ENCODE measurements at places on chromosomes 1 and 21. TPM values are rescaled to one million over a fixed set of nuclear protein-coding genes. Genes with fewer than 3 reads are reported as not detected.

Gene RABGGTB
- 152 TPM for total RNA-seq

Gene AMPD1
- total RNA-seq, result not detected

Gene MARK1
- total RNA-seq, result 4.1 TPM

Gene APCS
- total RNA-seq, result not detected

Gene SFN
- total RNA-seq, result 1,068 TPM

Gene RBM11
- total RNA-seq, result 1.3 TPM

Gene DNALI1
- total RNA-seq, result 0.21 TPM

Gene IFI44L
- total RNA-seq, result 0.96 TPM

Gene FALEC
- total RNA-seq, result not detected

Gene GJB3
- total RNA-seq, result 160 TPM

Gene FMN2
- total RNA-seq, result 0.21 TPM

Gene TFF2
- total RNA-seq, result not detected

Gene NECAP2
- 181 TPM for total RNA-seq

Gene OR2L5
- total RNA-seq, result not detected

Gene C1QB
- not detected for total RNA-seq

Gene CCDC185
- total RNA-seq, result not detected

Gene FAM163A
- not detected for total RNA-seq

Gene KRTAP19-2
- not detected for total RNA-seq

Gene PTPN7
- total RNA-seq, result not detected

Gene KRTAP20-3
- total RNA-seq, result not detected

Gene LYPLA2
- 59.7 TPM for total RNA-seq

Gene RNU1-1
- under 0.01 TPM for total RNA-seq

Gene BTBD19
- 0.64 TPM for total RNA-seq

Gene KRTAP21-2
- not detected for total RNA-seq

Gene NBPF3
- 9.6 TPM for total RNA-seq

Gene SLC44A3
- 9.2 TPM for total RNA-seq

Gene ITLN2
- 0.64 TPM for total RNA-seq

Gene TMPRSS15
- not detected for total RNA-seq

Measured in tracheal epithelial cell (primary cell).